ENCODE measurements at places on chromosomes 12 and 14.

- no peak for DNase-seq
Measured at GRCh38 chr14:33120341-33120740, 181.7 kb downstream of the NPAS3 start.

- DNase-seq: no peak
Measured at GRCh38 chr12:49645146-49646039, 22.0 kb downstream of the PRPF40B start.

GRCh38 chr12:108302403-108303311, 36.5 kb downstream of the CMKLR1 start:
- DNase-seq: no peak

GRCh38 chr14:50928002-50928635, 16.2 kb downstream of the PYGL start:
- DNase-seq: no peak

GRCh38 chr12:24719293-24719721, 229.6 kb downstream of the BCAT1 start:
- no peak for DNase-seq

DNA sequence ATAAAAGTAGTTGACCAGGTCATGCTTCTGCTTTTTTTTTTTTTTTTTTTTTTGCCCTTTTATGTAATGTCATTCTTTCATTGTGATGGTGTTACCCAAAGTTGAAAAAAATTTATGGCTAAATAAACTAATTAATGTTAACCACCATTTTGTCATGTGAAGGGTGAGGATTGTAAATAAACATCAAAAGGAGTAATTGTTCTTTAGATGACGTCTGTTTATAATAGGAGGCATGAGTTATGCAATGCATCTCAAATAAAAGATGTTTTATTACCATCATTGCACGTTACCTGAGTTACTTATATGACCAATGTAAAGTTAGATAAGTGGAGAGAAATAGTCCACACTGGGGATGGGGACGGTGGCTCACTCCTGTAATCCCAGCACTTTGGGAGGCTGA, 349.9 kb upstream of the PDE3A start:
- no peak for DNase-seq

GRCh38 chr12:83739607-83740006, 1052.9 kb downstream of the TMTC2 start:
- no peak for DNase-seq

GRCh38 chr12:49626169-49626835, 2.9 kb downstream of the PRPF40B start:
- no peak for DNase-seq

DNA sequence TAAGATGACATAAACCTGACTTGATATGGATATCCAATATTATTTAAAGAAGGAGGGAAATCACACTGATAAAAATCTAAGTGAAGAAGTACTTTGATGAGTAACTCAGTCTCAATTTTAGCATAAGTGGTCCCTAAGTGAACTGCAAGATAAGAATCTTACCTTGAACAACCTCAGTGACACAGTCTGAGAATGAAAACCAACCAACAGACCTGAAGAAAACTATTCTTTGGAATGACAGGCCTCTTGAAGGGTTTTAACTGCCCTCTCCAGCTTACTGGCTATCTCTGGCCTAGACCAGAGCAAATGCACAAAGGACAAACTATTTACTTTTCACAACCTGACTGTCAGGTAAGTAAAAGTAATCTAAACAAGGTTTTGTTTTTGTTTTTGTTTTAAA, 44.7 kb downstream of the CPM start:
- no peak for DNase-seq

DNA sequence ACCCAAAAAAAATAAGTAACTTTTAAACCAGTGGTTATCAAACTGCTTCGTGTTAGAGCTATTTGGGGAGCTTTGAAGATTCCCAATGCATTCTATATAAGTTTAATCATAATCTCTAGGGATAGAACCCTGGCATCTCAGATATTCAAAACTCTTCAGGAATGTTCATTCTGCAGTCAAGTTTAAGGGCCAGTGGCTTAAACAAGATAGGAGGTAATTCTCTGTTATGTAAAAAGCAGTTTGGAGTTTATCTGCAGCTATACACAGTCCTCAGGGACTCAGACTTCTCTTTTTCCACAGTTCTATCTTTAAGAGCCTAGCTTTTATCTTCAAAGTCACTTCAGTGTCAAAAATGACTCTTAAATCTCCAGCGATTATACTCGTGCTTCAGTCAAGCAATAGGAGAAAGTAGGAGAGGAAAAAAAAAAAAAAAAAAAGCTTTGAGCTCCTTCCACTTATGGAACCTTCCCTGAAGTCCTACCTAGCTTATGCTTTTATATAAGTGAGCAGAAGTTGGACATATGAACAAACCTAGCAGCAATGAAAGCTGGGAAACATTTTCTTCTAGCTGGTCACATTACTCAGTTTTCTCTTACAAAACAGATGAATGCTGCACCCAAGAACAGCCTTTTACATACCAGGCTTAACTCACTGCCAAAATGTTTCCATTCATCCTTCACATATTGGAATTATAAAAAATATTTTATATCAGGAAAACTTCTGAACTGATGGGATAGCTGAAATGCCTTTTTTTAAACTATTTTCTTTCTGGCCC, 302.8 kb downstream of the FSCB start:
- no peak for DNase-seq

GRCh38 chr12:124605150-124605882, 37.9 kb upstream of the NCOR2 start:
- DNase-seq: no peak

DNA sequence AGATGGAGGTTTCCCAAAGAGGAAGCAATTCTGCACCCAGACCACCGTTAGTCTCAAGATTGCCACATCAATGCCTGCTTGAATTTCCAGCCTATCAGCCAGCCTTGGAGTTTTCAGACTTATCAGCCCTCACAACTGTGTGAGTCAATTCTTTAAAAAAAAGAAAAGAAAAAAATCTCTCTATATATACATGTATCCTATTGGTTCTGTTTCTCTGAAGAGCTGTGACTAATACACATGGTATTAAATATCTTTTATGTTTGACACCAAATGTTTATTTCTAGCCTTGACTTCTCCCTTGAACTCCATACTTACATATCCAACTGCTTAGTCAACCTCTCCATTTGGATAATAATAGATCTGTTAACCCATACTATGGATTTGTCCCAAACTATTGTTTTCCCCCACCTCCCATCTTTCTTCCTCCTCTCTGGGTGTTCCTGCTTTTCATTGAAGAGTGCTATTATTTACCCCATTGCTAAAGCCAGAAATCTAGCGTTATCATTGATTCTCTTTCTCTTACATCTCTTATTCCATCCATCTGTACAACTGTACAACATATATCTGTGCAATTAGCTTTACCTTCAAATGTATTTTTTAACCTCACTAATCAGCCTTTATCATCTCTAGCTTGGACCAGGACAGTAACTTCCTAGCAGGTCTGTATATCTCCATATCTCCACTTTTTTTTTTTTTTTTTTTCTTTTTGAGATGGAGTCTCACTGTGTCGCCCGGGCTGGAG, 22.7 kb upstream of the EID3 start:
- no peak for DNase-seq

GRCh38 chr12:105562199-105562971, 231.9 kb downstream of the C12orf75 start:
- no peak for DNase-seq

DNA sequence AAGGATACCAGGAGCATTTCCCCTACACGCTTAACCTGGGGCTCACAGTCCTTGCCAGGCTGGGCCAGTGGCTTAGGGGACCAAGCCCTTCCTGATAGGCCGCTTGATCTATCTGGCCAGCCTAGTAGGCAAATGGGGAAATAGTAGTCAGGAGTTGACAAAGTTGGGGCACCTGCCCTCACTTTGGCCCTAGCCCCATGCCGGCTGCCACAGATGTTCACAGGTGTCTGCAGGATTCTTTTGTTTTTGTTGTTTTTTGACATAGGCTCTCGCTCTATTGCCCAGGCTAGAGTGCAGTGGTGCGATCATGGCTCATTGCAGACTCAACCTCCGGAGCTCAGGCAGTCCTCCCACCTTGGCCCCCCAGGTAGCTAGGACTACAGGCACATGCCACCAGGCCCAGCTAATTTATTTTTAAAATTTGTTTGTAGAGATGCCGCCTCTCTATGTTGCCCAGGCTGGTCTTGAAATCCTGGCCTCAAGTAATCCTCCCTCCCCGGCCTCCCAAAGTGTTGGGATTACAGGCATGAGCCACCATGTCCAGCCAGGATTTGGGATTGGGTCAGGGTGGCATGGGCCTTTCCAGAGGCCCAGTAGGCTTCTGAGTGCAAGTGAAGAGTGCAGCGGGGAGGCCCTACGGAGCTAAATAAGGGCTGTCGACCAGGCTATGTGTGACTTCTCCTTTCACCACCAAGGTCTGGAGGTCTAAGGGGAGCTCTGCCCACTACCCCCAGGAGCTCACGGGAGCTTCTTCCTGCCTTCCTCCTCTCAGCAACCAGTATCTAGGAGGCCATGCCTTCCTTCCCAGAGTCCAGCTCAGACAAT, 15.5 kb upstream of the HDAC7 start:
- DNase-seq: no peak
